ENCODE measurements at places on chromosomes 11 and 22. TPM values are rescaled to one million over a fixed set of nuclear protein-coding genes. Genes with fewer than 3 reads are reported as not detected.
A peak's percentile ranks its signal among the peaks of the same experiment; 100 is the strongest.

- no peaks in the 10 kb centered on the region for H3K27me3 ChIP-seq
- DNase-seq, result no peak
- H3K36me3 ChIP-seq, result no peaks in the 10 kb centered on the region
- H3K4me1 ChIP-seq, result peaks cover 8% of the 10 kb centered on the region
- H3K27ac ChIP-seq, result no peak overlapping the region
- no peak overlapping the region for H3K4me3 ChIP-seq
Measured at GRCh38 chr22:39997939-39998726, 3.4 kb downstream of the FAM83F start.

DNA sequence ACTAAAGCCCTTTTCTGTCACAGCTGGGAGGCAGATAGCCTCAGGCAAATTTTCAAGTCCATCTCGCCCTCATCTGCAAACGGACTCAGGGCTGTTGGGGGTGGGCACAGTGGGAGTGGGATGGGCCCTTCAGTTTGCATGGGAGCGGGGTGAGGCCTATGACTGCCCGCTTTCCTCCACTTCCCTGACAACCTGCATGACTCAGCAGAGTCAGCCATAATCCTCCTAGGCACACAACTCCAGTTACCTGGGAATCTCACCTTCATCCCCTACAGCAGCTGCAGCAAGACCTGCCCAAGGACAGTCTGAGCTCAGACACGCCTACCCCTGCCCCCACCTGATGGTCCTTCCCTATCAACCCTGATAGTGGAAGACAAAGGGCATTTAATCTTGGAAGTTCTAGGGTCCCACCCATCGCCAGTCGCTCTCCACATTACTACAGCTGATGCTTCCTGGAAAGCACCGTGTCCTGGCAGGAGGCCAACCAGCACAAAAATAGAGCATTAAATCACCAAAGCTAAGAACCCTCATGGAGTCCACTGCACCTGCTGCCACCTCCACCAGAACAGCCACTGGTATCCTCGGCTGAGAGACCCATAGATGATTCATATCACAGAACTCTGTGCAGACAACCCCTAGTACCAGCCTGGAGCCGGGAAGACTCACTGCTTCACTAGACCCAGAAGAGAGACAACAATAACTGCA is 319.3 kb downstream of the DCDC1 start:
- no peaks in the 10 kb centered on the region for H3K27me3 ChIP-seq
- H3K36me3 ChIP-seq, result no peaks in the 10 kb centered on the region
- no peak overlapping the region for H3K4me3 ChIP-seq
- no peak for DNase-seq
- no peak overlapping the region for H3K27ac ChIP-seq

DNA sequence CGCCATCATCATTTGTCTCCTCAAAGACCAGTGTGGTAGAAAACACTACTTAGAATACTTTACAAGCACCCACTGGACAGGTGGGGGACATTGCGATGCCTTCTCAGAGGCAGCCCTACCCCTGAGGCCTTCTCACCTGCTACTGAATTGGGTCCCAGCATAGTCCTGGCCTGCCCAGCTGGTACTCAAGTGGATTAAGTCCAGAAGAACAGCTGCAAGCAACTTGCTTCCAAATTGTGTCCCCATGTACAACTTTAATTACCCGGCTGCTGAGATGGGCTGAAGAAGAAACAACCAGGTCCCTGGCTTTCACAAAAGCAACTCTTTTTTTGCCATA is 12.3 kb downstream of the ABTB2 start:
- H3K36me3 ChIP-seq, result no peaks in the 10 kb centered on the region
- H3K27me3 ChIP-seq, result no peaks in the 10 kb centered on the region
- no peak overlapping the region for H3K4me3 ChIP-seq
- no peaks in the 10 kb centered on the region for H3K4me1 ChIP-seq

- peak; percentile 71 for DNase-seq
- H3K27ac ChIP-seq, result peak overlapping the region; percentile 86
- peaks cover 26% of the 10 kb centered on the region for H3K4me1 ChIP-seq
- peak overlapping the region; percentile 28 for H3K4me3 ChIP-seq
Measured at GRCh38 chr11:456533-456932, 6.5 kb downstream of the PTDSS2 start.

- H3K4me3 ChIP-seq, result no peak overlapping the region
- peaks cover 8% of the 10 kb centered on the region for H3K27me3 ChIP-seq
- H3K27ac ChIP-seq, result no peak overlapping the region
- no peak for DNase-seq
Measured at GRCh38 chr11:124415356-124415923, 9.2 kb downstream of the OR8B4 start.

The GP1BB gene
- total RNA-seq, result not detected

DNA sequence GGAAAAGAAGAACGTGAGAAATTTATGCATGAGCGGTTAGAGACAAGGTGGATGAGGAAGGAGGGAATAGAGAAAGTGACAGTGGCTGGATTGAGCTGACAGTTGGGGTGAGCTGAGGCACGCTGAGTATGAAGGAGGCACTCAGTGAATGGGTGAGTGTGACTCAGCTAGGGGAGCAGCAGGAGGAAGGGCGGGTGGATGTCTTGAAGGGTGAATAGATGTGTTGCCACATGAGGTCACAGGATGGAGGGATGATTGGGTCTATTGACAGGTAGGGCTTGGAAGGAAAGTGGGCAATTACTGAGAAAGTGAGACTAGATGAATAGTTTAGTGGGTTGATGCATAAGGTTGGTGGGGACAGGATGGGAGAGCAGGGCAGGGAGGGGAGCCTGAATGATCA is 8.0 kb downstream of the IFITM10 start:
- no peak overlapping the region for H3K4me3 ChIP-seq
- H3K27ac ChIP-seq, result no peak overlapping the region
- H3K36me3 ChIP-seq, result no peaks in the 10 kb centered on the region
- H3K4me1 ChIP-seq, result no peaks in the 10 kb centered on the region
- DNase-seq, result peak; percentile 30
- no peaks in the 10 kb centered on the region for H3K27me3 ChIP-seq

GRCh38 chr11:15918674-15919073 is 437.7 kb downstream of the SOX6 start:
- DNase-seq, result no peak
- no peaks in the 10 kb centered on the region for H3K27me3 ChIP-seq
- no peaks in the 10 kb centered on the region for H3K36me3 ChIP-seq
- H3K4me1 ChIP-seq, result no peaks in the 10 kb centered on the region
- no peak overlapping the region for H3K27ac ChIP-seq
- H3K4me3 ChIP-seq, result no peak overlapping the region

The AP1B1 gene
- 59.9 TPM for total RNA-seq

GRCh38 chr11:125376117-125376516 is 119.9 kb downstream of the FEZ1 start:
- no peak overlapping the region for H3K4me3 ChIP-seq
- H3K27me3 ChIP-seq, result peaks cover 21% of the 10 kb centered on the region
- no peak for DNase-seq
- no peaks in the 10 kb centered on the region for H3K4me1 ChIP-seq
- H3K36me3 ChIP-seq, result no peaks in the 10 kb centered on the region

- DNase-seq, result no peak
- no peaks in the 10 kb centered on the region for H3K4me1 ChIP-seq
- H3K36me3 ChIP-seq, result no peaks in the 10 kb centered on the region
- no peak overlapping the region for H3K4me3 ChIP-seq
Measured at GRCh38 chr11:110160016-110160415, 66.8 kb downstream of the ZC3H12C start.

DNA sequence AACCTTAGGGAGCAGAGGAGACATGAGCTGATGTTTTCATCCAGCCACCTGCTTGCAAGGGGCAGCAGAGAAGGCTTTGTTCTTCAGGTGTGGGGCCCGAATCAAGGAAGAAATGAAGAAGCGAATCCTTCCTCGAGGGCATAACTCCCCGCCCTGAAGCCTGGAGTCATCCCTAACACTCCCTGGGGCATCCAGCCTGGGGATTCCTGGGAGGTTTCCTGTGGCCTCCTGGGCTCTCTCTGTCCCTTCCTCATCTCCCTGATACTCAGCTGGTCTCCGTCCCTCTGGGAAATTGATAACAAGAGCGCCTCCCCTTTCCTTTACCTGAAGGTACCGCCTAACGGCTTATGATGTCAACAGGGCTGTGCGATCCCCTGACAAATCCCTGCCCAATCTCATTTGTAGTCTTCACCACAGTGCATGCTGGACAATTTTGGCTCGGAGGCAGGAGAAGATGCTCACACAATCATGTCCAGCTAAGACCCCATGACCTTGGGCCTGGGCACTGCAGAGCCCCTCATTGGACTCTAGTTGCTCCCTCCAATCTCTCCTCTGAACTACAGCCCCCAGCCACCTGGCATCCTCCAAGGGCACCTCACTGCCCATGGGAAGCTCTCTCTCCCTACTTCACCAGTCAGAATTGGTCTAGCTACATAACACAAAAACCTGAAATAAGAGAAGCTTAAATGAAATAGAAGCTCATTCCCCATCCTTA is 80.6 kb upstream of the RTL6 start:
- H3K4me1 ChIP-seq, result no peaks in the 10 kb centered on the region
- H3K27ac ChIP-seq, result no peak overlapping the region
- H3K4me3 ChIP-seq, result no peak overlapping the region
- H3K36me3 ChIP-seq, result no peaks in the 10 kb centered on the region

- peaks cover 2% of the 10 kb centered on the region for H3K36me3 ChIP-seq
- peaks cover 21% of the 10 kb centered on the region for H3K4me1 ChIP-seq
- no peak for DNase-seq
- H3K27me3 ChIP-seq, result peaks cover 14% of the 10 kb centered on the region
Measured at GRCh38 chr11:1749395-1750351, 722 bp downstream of the IFITM10 start.

DNA sequence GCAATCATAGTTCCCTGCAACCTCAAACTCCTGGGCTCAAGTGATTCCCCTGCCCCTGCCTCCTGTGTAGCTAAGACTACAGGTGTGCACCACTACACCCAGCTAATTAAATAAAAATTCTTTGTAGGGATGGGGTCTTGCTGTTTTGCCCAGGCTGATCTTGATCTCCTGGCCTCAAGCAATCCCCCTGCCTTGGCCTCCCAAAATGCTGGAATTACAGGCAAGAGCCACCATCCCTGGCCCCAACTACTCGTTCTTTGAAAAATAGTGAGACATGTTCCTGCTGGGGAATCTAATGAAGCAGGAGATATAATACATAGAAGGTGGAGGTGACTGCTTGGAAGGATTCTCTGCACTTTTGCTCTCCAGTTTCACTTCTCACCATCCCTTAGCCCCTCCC is 40.1 kb upstream of the RFPL3 start:
- no peak overlapping the region for H3K27ac ChIP-seq
- no peak for DNase-seq
- H3K36me3 ChIP-seq, result no peaks in the 10 kb centered on the region

DNA sequence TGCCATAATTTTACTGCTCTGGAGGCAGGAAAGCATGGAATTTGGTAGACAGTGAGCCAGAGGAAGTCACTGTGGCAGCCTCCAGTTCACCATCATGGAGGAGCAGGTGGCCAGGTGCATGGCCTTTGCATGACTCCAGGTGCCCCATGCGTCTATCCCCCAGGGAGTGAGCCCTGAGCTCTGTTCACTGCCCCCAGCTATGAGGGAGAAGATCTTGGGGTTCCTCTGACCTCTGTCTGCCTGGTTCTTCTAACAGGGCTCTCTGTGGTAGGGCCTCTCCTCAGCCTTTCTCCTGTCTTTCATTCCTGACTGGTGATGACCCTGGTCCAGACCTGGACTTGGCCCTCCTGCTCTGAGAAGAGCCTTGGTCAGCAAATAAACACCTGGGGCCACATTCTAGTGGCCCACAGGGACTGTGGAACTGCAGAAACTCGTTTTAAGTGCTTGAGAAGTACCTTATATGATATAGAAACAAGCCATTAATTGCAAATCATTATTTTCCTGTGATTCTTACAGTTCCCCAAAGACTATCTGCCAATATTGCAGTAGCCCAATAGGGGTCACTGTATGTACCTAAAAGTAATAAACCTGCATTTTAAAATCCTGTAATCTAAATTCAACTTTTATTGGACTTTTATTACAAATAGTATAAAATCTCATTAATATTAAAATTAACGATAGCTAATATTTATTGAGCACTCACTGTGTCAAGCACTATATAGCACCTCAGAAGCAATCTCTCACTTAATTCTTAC is 120.0 kb upstream of the SYT13 start:
- no peak overlapping the region for H3K27ac ChIP-seq
- no peak for DNase-seq
- no peak overlapping the region for H3K4me3 ChIP-seq
- H3K36me3 ChIP-seq, result no peaks in the 10 kb centered on the region

- H3K27me3 ChIP-seq, result peaks cover 42% of the 10 kb centered on the region
- no peak overlapping the region for H3K27ac ChIP-seq
- peaks cover 3% of the 10 kb centered on the region for H3K4me1 ChIP-seq
- DNase-seq, result no peak
- H3K4me3 ChIP-seq, result no peak overlapping the region
Measured at GRCh38 chr11:64291752-64292459, 804 bp downstream of the KCNK4 start.

The TMEM132A gene
- 1.9 TPM for total RNA-seq

- H3K4me3 ChIP-seq, result no peak overlapping the region
- DNase-seq, result no peak
- no peaks in the 10 kb centered on the region for H3K27me3 ChIP-seq
- no peaks in the 10 kb centered on the region for H3K36me3 ChIP-seq
Measured at GRCh38 chr11:114928260-114928870, 250.0 kb downstream of the NXPE2 start.

DNA sequence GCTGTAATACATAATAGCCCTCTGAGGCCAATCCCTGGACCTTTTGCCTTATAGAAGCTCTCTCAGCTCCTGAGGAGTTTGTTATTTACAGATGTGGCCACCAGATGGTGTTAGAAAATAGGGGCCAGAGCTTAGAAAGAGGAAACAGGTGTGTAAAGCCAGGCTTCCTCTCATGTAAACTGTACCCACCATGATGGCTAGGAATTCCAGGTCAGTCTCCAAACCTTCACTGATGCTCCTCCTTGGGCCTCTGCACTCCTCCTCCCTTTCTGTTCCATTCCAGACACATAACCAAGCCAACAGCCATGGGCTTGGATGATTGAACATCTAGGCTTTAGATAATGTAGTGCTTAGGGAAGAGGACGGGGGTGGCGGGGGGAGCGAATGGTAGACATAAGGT is 39.7 kb downstream of the USP35 start:
- no peak overlapping the region for H3K27ac ChIP-seq
- H3K27me3 ChIP-seq, result no peaks in the 10 kb centered on the region
- H3K4me1 ChIP-seq, result peaks cover 26% of the 10 kb centered on the region
- no peak for DNase-seq

GRCh38 chr22:48209473-48210197 is 1447.2 kb downstream of the TBC1D22A start:
- no peak overlapping the region for H3K27ac ChIP-seq
- H3K27me3 ChIP-seq, result peaks cover 4% of the 10 kb centered on the region
- H3K36me3 ChIP-seq, result no peaks in the 10 kb centered on the region
- DNase-seq, result no peak
- H3K4me3 ChIP-seq, result no peak overlapping the region

- no peaks in the 10 kb centered on the region for H3K4me1 ChIP-seq
- no peak overlapping the region for H3K27ac ChIP-seq
- H3K27me3 ChIP-seq, result no peaks in the 10 kb centered on the region
- H3K4me3 ChIP-seq, result no peak overlapping the region
Measured at GRCh38 chr11:131867457-131868257, 497.2 kb downstream of the NTM start.
